Hematopoietic multipotent progenitor cell treated with erythropoietin and hydrocortisone succinate and interleukin-3 and kit ligand, for 6 days (in vitro differentiated cells): ENCODE measurements at places on chromosomes 4 and X.

GRCh38 chr4:24497221-24497620 lies 87.1 kb downstream of the DHX15 start:
- no peak for DNase-seq

DNA sequence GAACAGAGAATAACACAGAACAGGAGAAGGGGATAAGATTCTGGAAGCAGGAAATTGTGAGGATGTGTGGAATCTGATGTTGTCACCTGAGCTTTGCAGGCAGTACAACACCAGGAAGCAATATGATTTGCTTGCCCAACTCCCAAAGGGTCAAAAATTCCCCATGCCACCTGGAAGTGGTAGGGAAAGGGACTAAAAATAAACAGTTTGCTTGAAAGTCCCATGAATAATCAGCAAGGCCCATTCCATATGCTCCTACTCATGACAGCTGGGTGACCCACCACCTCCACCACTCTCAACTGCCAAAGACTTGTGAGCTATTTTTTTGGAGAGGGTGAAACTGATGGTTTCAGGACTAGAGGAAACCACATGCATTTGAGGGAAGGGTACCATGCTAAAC lies 168.4 kb downstream of the KCNIP4 start:
- DNase-seq, result no peak

- DNase-seq, result peak; percentile 16
Measured at GRCh38 chrX:54358424-54359211, 772 bp upstream of the WNK3 start.

GRCh38 chr4:110208419-110208818 lies 10.0 kb upstream of the ELOVL6 start:
- DNase-seq, result no peak

DNA sequence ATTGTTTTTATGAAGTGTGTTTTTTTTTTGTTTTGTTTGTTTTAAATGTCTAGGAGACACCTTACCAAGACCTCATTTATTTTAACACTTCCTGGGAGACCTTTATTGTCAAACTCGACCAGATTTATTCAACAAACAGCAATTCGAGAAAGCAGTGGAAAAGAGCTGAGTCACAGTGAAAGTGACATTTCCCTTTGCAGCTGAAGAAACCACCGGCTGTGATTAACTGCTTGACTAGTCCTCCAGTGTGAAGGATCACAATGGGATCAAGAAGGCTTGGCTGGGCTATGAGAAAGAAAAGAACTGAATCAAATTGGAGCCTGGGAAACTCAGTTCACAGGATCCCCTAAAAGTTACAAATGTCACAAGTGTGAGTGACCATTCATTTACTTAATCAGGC lies 11.9 kb upstream of the ADH7 start:
- DNase-seq, result peak; percentile 15

GRCh38 chr4:99998062-99998867 lies 48.2 kb upstream of the H2AZ1 start:
- peak; percentile 19 for DNase-seq

DNA sequence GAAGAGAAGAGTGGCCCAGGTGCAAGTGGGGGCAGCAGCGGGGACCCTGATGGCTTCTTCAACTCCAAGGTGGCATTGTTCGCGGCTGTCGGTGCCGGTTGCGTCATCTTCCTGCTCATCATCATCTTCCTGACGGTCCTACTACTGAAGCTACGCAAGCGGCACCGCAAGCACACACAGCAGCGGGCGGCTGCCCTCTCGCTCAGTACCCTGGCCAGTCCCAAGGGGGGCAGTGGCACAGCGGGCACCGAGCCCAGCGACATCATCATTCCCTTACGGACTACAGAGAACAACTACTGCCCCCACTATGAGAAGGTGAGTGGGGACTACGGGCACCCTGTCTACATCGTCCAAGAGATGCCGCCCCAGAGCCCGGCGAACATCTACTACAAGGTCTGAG lies 11.4 kb downstream of the EFNB1 start:
- DNase-seq, result no peak
